ENCODE measurements at places on chromosomes 11 and 22.
A peak's percentile ranks its signal among the peaks of the same experiment; 100 is the strongest.

- DNase-seq, result no peak
These were observed 15.4 kb downstream of the CARD10 start for GRCh38 chr22:37503850-37504249.

GRCh38 chr22:43681731-43682360 is 130.3 kb downstream of the EFCAB6 start:
- no peak for DNase-seq

DNA sequence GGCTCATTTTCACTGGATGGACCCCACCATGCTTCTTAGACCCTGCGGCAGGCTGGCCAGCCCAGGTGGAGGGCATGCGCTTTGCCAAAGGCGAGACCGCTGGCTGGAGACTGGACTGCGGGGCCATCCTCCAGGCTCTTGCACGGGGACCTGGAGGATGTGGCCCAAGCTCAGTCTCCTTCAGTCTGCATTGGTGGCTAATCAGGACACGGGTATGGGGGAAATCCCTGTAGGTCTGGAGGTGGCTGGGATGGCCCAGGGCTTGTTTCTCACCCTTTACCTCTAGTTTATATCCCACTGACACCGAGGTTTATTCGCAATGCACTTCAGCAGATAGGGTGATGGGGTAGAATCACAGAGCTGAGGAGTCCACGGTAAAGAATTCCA is 45.0 kb downstream of the BCR start:
- no peak for DNase-seq

- peak; percentile 20 for DNase-seq
These were observed 108.2 kb downstream of the SLC36A4 start for GRCh38 chr11:93089474-93090102.

GRCh38 chr11:126992804-126993111 is 7.8 kb downstream of the KIRREL3 start:
- DNase-seq, result no peak

GRCh38 chr11:15695096-15695721 is 580.5 kb downstream of the INSC start:
- no peak for DNase-seq

DNA sequence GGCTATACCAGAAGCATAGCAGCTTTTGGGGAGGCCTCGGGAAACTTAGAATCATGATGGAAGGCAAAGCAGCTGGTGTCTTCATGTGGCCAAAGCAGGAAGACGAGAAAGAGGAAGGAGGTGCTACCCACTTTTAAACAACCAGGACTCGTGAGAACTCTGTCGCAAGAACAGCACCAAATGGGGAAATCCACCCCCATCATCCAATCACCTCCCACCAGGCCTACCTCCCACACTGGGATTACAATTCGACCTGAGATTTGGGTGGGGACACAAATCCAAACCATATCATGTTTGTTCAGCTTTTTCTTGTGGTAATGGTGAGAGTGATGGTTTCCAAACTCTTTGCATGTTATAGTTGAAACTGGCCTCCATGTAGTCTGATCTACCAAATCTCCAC is 32.5 kb upstream of the OR10D3 start:
- DNase-seq, result no peak

- no peak for DNase-seq
These were observed 75.4 kb downstream of the MAML2 start for GRCh38 chr11:96267496-96268032.

DNA sequence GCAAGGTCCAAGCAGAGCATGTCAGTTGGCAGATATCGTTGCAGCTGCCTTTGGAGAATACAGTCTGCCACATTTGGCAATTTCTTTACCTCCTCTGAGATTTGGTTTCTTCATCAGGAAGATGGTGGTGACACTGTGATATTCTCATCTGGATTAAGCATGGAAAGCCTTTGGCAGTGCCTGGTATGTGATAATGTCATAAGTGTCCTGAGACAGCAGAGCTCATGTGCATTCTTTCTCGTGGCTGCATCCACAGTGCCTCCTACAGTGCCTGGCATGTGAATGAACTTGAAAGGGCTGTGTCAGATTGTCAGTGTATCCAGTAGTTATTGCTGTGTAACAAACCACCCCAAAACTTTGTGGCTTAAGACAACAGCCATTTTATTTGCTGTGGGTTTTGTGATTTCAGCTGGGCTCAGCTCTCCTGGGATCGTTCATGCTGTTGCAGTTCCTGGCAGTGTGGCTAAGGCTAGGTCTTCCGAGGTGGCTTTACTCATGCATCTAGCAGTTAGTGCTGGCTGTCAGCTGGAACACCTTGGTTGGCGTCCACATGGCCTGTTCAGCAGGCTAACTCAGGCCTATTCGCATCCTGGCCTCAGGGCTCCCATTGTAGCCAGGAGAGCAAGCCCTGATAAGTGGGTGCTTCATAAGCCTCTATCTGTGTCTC is 35.7 kb upstream of the MICAL2 start:
- DNase-seq, result no peak

- DNase-seq, result no peak
These were observed 48.3 kb downstream of the RAB30 start for GRCh38 chr11:83023410-83023809.

- DNase-seq, result no peak
These were observed 418.8 kb upstream of the LUZP2 start for GRCh38 chr11:24078018-24078417.

DNA sequence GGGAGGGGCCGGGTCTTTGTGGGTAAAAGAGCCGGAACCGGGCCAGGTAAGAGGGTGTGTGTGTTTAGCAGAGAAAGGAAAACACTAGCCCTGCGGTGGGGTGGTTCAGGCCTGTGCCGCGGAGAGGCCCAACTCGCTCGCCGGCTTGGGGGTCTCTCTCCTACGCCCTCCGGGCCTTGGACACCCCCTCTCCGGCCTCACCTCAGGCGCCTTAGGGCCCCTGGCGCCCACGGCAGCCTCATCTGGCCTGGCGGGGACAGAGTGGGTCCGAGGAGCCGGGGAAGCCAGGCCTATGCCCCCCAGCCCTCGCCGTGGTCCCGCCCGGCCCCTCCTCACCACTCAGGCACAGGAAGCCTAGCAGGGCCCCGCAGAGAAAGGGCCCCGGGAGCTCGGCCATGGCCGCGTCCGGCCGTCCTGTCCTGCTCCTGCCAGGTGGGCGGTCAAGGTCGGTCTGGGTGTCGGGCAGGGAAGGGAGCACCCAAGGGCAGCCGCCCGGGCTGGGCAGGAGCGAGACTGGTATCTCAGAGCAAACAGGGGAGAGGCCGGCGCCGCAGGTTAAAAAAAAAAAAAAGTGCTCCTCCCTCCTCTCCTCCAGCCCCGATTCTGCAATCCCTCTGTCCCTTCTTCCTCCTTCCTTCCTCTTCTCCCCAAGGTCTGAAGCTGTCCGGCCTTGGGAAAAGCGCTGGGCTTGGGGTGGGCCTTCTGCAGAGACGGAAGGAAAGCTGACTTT is at the start of gene VSIG2:
Gene VSIG2 (minus strand): TSS at position 515 of the 730 bp plus-strand sequence. CDS start 118 bp downstream, at position 397.
- DNase-seq, result peak; percentile 40

- no peak for DNase-seq
These were observed 17.8 kb upstream of the GRIA4 start for GRCh38 chr11:105592035-105592434.

- DNase-seq, result no peak
These were observed 1203.3 kb downstream of the BRD1 start for GRCh38 chr22:48624401-48624800.

GRCh38 chr22:19466126-19466716 is 12.8 kb downstream of the UFD1 start:
- no peak for DNase-seq

GRCh38 chr22:30582788-30583545 is 8.5 kb upstream of the GAL3ST1 start:
- no peak for DNase-seq

- DNase-seq, result no peak
These were observed 81.1 kb upstream of the CHRM4 start for GRCh38 chr11:46472662-46472994.

DNA sequence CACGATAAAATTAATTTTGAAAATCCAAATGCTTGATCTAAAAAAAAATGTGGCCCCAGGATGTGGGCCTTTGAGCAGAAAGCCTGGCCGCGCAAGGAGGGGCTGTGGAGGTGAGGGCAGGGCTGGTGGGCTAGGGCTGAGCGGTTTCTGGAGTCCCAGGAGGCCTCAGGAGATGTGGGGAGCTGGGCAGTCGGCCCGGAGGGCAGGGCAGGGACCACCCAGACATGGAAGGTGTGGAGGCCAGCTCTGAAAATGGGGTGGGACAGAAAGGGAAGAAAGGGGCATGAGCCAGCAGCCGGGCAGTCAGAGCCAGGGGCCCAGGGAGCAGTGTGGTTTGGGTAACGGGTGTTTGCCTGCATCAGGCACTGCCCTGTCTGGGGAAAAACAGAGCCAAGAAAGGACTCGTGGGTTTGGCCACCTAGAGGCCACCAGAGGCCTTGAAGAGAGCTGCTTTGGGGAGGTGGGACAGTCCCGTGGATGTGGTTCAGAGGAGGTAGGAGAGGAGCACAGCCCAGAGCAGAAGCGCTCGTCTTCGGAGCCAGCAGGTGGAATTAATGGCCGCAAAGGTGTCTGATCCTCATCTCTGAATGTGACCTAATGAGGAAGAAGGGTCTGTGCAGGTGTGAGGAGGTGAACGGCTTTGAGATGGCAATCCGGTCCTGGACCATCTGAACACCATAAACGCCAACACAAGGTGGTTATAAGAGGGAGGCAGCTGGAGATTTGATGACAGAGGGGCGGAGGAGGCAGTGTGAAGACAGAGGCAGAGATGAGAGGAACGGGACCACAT is 50.2 kb downstream of the IGF2 start:
- DNase-seq, result no peak

DNA sequence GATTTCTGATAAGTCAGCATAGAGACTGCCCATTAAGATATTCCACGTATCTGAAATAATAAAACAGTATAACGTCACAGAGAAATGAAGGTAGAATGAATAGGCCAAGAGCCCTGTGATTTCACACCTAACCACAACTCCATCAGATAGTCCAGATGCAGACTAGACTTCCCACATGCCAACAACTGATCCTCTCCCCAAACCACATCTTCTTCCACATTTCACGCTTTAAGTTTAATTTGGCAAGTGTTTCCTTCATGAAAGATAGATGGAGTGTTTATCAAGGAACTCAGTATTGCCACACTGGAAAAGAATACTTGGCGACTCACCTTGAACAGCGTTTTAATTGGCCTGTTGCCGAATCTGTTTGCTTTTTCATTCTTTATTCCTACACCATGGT is 81.5 kb downstream of the MUC15 start:
- DNase-seq, result no peak

GRCh38 chr11:119363851-119364590 is 17.5 kb downstream of the USP2 start:
- DNase-seq, result no peak

- DNase-seq, result no peak
These were observed 7.6 kb downstream of the GDPD5 start for GRCh38 chr11:75518204-75518549.

DNA sequence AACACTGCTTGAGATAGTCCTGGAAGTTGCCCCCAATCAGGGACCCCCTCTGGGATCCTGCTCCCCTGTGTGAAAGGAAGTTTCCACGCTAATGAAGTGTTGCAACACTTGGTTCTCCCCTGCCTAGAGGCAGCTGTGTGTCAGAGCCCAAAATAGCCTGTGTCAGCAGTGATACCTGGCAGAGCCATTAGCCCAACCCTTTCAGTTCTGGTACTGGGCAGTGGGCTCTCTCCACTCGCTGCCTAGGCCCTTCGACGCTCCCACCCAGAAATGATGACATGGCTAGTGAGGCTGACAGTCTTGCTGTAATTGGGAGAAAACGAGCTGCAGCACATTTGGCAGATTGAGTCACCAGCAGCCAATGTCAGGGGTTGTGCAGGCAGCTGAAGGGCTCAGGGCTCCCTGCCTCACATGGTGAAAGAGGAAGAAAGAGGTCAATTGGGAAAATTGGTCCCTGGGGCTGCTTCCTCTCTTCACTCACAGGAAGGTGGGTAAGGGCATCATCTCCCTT is 1.4 kb upstream of the NXF1 start:
- DNase-seq, result no peak

DNA sequence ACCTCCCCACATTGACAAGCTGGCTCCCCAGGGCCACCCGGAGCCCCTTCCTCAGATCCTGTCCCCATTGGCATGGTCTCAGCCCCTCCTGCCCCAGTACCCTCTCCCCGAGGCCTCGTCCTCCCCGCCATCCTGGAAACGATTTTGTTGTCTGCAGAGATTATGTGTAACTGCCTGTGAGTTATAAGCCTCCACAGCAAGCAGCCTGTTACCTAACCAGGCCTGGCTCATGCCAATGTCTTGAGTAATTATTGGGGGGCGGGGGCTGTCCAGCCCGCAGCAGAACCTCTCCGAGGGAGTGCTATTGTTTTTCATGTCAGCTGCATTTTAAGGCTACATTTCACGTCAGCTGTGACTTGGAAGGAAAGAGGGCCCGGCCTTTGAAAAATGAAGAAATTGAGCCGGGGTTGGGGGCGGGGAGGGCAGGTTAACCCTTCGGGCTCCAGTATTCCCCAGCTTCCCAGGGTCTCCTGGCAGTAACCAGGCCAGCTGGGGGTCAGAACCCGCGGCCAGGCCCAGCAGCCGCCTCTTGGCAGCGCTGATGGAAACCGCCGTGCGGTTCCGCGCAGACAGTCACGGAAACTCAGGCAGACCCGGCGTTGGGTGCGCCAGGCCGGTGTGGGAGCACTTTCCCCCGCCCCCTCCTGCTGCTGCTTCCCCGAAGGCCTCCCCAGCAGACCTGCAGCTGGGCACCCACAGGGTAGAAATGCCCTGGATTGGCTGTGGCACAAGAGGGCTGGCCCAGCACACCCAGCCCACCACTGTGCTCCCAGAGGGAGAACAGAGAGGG is 59.5 kb downstream of the CDKN1C start:
- DNase-seq, result peak; percentile 83

- DNase-seq, result peak; percentile 14
These were observed 836 bp upstream of the RBM4 start for GRCh38 chr11:66637557-66638176.

DNA sequence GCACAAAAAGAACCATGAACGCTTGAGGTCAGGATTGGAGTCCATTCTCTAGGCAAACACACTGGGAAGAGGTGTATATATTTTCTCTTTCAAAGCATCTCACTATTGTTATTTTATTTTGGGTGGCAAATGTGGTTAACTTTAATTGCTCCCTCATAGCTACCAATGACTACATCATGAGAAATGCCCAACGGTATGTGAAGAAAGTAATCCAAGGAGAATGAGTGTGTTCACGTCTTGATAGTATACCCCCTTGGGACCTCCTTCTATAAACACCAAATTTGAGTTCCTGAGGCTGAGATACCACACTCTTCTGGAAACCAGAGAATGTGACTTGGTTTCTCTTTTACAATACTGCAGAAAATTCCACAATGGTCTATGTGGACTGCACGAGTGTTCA is 15.8 kb downstream of the OR8D1 start:
- no peak for DNase-seq

DNA sequence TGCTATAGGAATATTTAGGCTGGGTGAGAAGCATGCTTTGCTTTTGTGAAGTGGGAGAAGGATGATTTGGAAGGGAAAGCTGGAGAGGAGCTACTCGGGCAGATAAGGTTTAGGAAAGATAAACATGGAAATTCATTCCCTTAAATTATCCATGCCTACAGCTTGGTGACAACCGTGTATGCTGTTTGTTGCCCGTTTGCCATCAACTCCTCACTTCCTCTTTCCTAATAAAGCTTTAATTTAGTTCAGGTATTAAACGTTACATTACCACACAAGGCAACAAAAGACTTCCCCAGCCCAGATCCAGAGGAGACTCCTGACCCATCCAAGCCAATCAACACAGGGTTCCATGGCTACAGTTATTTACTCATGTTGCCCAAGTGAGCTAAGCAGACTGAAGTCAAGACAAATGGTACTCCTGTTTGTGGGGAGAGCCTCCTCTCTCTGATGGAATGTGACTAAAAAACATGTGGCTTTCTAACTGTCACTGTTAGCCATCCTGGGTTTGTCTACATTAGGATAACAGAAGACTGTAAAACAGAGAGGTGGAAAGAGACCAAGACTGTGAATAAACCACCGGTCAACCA is 101.7 kb upstream of the GRAMD1B start:
- DNase-seq, result no peak

Data from retina (tissue), 1 donor.